ENCODE measurements at places on chromosomes 5 and 9.

DNA sequence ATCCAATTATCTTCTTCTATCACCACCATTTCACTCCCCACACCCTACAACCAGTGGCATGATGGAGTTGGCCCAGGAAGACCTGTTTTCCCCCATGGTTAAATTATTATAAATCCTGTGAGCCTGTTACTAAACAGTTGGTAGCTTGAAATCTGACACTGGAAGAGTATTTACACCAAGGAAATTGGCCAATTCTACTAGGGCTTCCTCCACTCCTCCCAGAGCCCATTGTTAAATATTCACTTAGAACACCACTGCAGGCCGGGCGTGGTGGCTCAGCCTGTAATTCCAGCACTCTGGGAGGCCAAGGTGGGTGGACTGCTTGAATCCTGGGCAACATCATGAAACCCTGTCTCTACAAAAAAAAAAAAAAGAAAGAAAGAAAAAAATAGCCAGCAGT is 32.4 kb upstream of the CKS2 start:
- no peak for DNase-seq

DNA sequence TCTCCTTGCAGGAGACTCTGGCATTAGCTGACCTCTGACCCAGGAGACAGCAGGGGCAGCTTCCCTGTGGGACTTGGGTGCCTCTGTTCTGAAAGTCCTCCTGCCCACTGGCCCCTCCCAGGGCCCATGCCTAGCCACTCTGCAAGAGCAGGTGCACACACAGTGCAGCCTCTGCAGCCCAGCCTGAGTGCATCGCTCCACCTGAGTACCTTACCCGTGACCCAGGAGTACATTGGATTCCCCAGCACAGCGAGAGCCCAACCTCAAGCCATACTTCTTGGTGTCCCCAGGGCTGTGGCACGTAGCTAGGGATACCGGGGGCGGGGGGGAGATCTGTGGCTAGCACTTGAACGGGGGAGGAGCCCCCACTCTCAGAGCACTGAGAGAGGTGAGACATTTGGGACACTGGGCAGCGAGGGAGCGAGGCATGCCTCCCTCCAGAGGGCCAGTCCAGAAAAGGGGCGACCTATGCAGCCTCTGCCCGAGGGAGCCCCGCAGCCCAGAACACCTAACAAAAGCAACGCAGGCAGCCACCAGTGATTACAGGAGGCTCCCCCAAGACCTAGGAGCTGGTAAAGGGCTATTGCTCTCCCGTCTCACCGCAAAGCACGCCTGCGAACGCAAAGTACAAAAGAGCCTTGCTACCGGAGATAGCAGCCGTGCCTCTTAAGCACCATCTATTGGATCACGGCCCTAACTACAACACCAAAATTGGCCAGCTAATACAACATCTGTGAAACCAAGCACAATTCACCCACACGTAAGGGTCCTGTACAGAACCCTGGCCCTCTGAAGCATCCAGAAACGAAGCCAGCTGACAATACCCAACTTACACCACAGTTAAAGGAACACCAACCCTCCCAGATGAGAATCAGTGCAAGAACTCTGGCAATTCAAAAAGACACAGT is 826 bp upstream of the PRDM9 start:
- peak; percentile 62 for DNase-seq

- DNase-seq: no peak
Measured at GRCh38 chr9:23849379-23850035, 23.5 kb upstream of the ELAVL2 start.

DNA sequence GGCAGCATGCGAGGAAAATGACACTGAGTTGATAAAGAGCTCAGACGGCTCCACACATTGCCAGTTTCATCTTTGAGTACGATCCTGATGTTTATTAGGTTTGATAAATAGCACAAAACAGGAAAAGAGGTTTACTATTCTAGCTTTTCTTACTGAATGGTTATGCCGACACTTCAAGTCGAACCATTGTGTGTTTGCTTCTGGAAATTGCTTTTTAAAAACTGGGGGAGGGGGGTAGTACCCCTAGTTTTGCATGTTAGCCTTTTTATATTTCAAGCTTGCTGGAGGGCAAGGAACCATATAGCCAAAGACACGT is 5.2 kb downstream of the PTCH1 start:
- no peak for DNase-seq

GRCh38 chr9:89686126-89686525 is 81.3 kb downstream of the GADD45G start:
- peak; percentile 92 for DNase-seq

DNA sequence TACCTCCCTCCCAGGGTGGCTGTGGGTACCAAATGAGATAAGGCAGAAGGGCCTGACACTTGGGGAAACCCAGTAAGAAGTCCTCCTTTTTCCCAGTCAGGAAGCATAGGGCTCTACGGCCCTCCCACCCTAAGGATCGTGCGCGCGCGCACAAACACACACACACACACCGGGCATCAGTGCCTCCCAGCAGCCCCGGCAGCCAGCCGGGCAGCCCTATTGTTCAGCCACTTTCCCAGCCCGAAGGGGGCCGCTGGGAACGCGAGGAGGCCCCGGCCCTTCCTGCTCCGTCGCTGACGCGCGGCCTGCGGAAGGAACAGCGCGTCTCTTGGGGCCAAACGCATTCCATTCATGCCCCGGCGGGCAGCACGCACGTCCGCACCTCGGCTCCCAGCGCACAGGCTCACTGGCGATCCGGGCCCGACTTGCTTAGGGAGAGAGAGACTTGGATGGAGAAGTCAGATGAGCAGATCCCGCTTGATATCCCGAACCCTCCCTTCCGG is 22.6 kb downstream of the DUSP1 start:
- no peak for DNase-seq

GRCh38 chr9:76456202-76456926 is 2.6 kb upstream of the GCNT1 start:
- DNase-seq: peak; percentile 16

DNA sequence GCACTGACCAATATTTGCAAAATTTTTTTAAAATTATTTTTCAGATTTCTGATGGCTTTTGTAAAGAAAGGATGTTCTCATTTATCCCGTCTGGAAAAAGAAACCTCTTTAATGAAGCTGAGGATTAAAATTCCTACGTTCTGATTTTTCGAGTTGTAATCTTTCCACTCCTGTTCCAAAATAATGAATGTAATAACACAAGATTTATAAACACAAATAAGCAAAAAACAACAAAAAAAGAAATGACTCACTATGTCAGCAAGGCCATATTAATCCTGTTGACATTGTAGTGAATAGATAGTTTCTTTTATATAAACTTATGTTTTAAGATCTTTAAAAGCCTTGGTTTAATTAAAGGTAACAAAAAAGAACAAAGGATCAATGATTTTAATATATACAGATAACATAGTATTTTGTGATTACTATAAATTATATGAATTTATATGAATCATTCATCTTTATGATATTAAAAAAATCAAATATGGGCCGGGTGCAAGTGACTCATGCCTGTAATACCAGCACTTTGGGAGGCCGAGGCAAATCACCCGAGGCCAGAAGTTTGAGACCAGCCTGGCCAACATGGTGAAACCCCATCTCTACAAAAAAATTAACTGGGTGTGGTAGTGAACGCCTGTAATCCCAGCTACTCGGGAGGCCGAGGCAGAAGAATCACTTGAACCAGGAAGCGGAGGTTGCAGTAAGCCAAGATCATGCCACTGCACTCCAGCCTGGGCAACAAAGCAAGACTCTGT is 336.6 kb upstream of the DAB2 start:
- peak; percentile 32 for DNase-seq

DNA sequence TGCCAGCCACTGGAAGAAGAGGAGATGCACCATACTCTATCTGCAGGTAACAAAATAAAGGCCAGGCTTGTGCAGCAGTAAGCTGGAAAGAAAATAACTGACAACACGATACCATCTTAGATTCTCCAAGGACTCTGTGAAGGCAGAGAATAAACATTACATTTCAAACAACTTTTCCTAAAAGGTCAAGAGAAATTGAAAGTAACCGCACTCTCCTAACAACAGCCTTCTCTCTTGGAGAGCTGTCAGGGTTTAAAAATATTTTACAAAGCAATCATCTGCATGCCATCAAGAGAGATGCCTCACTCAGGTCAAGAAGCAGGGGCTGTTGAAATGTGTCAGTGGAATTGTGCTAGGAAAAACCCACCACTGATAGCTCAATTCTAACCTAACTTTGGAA is 13.5 kb upstream of the TTLL11 start:
- DNase-seq: no peak

GRCh38 chr5:143037071-143037470 is 266.9 kb downstream of the ARHGAP26 start:
- no peak for DNase-seq

DNA sequence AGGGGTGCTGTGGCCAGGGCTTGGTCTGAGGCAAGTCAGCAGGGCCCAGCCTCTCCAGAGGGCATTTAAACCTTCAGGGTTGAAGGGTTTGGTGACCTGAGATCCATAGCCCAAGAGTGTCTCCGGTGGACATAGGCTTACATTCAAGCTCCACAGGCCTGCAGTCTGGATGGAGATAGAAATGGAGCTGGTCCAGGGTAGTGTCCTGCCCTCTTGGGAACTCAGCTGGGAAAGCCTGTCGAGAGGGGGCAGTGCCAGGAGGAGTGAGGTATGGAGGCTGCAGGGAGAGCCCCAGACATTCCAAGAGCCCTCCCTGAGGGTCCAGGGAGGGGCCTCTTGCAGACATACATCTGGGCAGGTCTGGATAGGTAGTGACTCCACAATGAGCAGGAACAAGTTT is 177.0 kb upstream of the MVB12B start:
- DNase-seq: no peak

GRCh38 chr5:155017610-155018009 is 4.1 kb downstream of the KIF4B start:
- no peak for DNase-seq

All from MCF 10A (cell line).